ENCODE measurements at places on chromosomes 7 and 10.

- peak; percentile 35 for DNase-seq
Observed at GRCh38 chr10:93566435-93567276, at the start of gene FFAR4. Gene FFAR4, plus strand, starts transcription at chr10:93566665. Its CDS starts 56 bp downstream, at chr10:93566721.

GRCh38 chr7:37786741-37787569 lies 61.4 kb upstream of the NME8 start:
- no peak for DNase-seq

DNA sequence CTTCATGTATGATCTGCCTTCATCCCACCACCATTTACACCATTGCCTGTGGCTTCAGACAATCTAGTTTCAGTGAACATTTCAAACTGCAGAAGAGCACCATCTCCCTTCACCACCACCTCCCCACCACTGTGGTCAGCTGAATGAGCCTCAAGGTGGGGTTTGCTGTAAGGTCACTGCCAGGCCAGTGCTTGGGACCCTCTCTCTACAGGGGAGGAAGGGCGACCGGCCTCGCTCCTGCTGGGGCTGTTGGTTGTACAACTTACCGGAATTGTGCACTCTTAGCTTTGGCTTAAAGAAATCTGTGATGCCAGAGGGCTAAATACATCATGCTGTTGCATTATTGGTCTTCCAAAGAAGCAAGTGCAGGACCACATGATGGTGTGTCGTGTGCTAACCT lies 26.6 kb downstream of the PFKP start:
- no peak for DNase-seq

GRCh38 chr7:12297283-12298108 lies 86.4 kb downstream of the TMEM106B start:
- no peak for DNase-seq

GRCh38 chr7:51640841-51641240 lies 324.2 kb upstream of the COBL start:
- DNase-seq = no peak

DNA sequence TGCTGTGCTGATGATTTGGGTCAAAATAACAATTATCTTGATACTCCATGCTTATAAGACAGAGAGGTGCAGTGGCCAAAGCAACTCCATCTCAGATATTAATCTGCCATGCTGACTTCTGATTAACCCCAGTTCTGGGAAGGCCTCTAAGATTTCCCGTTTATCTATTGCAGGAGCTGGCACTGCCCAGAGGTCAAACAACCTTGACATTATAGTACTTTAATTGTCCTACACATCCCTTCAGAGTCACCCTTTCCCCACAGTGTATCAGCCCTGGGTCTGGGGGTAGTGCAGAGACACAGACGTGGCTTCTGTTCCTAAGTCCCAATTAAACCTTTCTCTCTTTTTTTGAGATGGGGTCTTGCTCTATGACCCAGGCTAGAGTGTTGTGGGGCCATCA lies 63.8 kb downstream of the PARD3 start:
- DNase-seq = no peak

- no peak for DNase-seq
Observed at GRCh38 chr7:108091461-108091831, 38.7 kb downstream of the LAMB4 start.

DNA sequence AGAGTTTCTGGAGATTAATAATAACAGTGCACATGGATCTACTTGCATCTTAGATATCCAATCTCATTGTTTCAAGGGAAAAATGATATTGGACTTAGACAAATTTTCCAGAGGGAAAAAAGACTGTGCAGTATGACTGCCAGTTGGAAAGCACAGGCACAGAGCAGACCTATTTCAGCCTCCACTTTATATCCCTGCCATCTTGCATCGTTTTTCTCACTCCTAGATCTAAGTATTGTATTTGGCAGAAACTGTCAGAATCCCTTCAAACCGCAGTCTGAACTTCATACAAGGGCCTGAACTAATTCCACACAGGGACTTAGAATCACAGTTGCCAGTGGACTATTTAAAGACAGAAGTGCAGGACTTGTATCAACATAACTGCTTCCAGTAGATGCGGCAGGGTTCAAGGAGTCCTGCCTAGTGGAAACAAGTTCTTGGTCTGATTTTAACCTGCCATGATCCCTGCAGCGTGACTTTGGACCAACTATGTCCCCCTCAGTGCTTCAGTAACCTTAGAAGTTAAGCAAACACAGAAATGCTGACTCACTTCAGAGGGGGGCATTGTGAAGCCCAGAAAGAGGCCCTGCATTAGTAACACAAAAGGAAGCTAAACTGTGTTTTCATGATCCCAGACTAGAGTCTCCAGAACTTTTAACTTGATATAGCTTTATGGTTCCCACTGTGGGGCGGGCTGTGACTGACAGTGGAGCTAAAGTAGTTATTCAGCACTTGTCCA lies 95.7 kb upstream of the PALS2 start:
- peak; percentile 59 for DNase-seq

DNA sequence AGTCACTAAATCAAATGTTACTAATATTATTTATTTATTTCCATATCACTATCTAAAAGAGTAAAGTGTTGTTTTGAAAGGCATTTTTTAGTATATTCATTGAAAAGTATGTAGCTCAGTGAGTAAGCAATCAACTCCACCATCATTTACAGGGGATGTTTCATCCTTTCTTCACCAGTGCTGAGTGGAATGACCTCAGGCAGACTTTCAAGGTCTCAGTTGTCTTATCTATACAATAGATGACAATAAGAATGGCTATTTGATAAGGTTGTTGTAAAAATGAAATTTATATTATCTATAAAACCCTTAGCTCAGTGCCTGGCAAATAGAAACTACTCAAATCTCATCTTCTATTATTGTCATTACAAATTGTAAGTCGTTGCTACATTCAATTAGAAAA lies 204.3 kb upstream of the CSTF2T start:
- no peak for DNase-seq

DNA sequence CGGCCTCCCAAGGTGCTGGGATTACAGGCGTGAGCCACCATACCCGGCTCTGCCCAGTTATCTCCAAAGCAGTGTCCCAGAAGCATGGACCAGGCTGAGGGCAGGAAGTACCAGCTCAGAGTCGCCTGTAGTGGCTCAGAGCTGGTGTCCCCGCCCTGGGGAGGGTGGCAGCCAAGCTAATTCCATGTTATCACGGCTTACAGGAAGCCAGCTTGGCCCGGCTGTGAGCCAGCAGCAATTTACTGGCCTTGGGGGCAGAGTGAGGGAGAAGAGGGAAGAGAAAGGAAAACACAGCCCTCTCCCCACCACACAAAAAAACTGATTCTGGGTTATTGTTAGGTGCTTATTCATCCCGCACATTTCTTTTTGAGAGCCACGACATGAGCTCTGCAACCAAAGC lies 88.1 kb downstream of the HIP1 start:
- DNase-seq = peak; percentile 91

- DNase-seq = peak; percentile 41
Observed at GRCh38 chr7:18889436-18889835, 228.0 kb downstream of the TWIST1 start.

DNA sequence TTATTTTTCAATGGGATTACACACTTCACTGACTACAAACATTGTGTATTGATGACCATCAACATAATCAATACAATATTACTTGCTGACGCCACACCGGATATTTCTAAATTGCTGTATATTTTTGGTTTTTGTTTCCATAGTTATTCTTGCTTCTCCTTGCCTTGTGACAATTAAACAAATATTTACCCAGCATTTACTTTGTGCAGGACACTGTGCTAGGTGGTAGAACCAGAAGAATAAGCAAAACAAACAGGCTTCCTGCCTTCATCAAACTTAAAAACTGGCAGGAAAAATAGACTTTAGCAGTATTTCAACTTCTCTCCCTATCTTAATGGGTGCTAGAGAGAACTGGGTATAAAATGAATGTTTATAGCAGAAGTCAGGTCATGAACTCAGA lies 50.6 kb downstream of the ZNF277 start:
- no peak for DNase-seq
